Skin of body (tissue), 3 donors: ENCODE measurements at places on chromosomes 2 and 18.

DNA sequence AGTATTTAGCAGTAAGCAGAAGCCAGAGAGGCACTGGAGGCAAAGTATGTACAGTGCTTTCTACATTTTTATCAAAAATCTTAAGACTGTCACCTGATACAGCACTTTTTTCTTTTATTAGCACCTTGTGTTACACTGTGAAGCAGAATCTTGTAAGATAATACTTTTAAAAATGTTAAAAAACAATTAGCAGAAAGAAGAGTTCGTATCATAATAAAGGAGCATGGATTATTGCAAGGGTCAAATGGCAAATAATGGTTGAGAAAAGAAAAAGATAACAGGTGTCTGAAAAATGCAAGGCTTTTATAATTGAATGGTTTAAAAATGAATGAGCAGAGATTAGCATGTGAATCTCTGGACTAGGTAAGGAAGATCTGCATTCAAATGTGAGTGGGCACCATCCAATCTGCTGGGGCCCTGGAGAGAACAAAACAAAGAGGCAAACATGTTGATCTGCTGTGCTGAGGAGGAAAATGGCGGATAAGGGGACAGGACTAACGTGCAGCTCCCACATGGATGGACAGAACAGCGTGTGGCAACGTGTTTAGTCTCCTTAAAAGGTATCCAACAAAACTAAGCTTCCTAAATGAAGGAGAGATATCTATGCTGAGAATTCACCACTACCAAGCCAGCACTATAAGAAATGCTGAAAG lies 9.5 kb downstream of the CEBPZOS start:
- DNase-seq: no peak

GRCh38 chr2:182404975-182405561 lies 21.8 kb downstream of the PDE1A start:
- no peak for DNase-seq

DNA sequence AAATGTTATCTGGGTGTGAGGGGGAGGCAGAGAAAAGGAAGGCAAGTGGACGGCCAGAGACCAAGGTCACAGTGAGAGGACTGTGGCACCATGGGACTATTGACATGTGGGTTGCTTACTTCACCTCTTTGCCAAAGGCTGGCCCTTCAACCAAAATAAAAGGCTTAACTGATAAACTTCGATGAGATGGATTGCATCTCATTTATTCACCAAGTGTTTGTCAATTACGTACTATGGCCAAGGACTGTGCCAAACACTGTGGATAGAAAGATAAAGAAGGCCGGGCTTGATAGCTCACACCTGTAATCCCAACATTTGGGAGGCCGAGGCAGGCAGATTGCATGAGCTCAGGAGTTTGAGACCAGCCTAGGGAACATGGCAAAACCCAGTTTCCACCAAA lies 98.7 kb upstream of the CCBE1 start:
- DNase-seq: no peak

GRCh38 chr18:31648458-31648857 lies 35.9 kb downstream of the B4GALT6 start:
- DNase-seq: no peak

- no peak for DNase-seq
Observed at GRCh38 chr2:168378960-168379669, 77.0 kb upstream of the CERS6 start.

- DNase-seq: no peak
Observed at GRCh38 chr2:186687807-186688211, 6.1 kb upstream of the FAM171B start.

GRCh38 chr2:38898256-38898655 lies 8.6 kb downstream of the ARHGEF33 start:
- DNase-seq: no peak

- no peak for DNase-seq
Observed at GRCh38 chr2:240983996-240984498, 14.4 kb upstream of the SNED1 start.

- no peak for DNase-seq
Observed at GRCh38 chr18:31636387-31636786, 44.7 kb downstream of the TTR start.

DNA sequence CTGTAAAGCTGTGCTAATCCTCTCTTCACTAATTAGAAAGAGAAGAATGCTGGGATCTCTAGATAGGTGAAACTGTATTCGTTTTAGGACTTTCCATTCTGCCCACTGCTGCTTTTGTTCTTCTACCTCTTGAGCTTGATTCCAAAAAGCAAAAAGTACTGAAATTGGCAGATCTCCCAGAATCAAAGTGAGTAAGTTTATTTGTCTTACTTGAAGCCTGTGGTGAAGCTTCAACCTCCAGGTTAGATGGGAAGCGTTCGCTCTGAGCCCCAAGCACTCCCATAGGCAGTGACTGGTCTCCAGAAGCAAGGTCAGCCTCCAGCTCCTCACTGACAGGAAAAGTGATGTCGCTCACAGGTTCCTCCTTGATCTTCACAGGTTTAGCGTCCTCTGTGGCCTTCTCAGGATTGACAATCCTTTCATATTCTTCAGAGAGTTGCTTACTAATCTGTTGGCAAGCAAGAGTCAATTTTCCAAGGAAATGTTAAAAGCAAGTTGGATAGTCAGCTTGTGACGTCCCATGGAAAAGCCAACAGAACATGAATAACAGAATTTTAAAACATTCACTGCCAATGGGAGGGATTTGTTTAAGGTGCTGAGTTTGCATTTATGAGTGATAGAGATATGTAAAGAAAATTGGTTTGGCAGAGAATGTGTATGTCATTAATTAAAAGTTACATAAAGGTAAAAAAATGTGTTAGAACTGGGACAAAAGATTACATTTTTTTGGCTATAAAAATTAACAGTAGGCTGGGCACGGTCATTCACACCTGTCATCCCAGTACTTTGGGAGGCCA lies 8.1 kb downstream of the SUPT7L start:
- DNase-seq: no peak

DNA sequence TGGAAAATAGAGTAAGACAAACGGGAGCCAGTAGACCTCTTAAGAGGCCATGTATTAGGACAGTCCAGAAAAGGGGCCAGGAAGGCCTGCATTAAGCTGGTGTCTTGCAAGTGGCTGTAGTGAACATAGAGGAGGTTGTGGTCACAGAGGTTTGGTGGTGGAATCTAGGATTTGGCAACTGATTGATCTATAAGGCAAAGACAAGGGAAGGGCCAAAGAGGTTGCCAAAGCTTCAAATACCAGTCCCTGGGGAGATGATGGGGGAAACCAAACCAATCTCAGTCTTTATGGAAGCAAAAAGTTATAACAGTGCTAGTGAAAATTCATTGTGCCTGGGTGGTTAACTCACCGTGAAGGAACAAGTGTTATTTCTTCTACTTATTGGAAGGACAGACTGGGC lies 28.7 kb upstream of the RTN4 start:
- DNase-seq: no peak

DNA sequence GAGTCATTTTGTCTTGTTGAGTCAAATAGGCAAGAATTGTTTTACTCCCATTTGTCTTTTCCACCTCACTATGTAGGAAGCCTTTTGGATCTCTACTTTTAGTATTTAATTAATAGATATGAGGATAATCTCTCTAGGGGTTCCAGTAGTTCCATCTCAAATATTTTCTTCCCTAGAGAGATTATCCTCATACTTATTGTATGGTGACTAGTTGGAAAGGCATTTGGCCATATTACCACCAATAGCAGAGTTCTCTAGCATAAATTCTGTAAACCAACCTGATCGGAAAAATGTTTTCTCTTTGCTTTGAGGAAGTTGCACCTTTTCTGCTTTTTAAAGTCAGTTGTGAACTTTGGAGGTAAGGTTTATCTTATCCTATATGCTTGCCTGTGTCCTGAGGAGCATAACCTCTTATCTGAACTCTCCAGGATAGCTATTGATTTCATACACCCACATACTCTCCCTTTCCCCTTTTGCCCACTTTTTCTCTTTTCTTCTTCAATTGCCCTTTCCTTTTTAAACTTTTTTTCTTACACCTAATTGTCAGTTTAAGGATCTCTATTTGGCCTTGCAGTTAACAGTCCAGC lies 100.8 kb downstream of the GALNT1 start:
- DNase-seq: no peak
